ENCODE measurements at places on chromosomes 2 and 18. TPM values are rescaled to one million over a fixed set of nuclear protein-coding genes. Genes with fewer than 3 reads are reported as not detected.

The ADGRF3 gene
- not detected for total RNA-seq

The IL36G gene
- 4.4 TPM for total RNA-seq

The CDH19 gene
- 4.5 TPM for total RNA-seq

The MAP3K19 gene
- not detected for total RNA-seq

The OTOS gene
- total RNA-seq, result not detected

The RELCH gene
- total RNA-seq, result 39.7 TPM

The IHH gene
- 0.10 TPM for total RNA-seq

The ASXL2 gene
- total RNA-seq, result 9.9 TPM

The WDPCP gene
- total RNA-seq, result 29.6 TPM

The TMEM87B gene
- 22.2 TPM for total RNA-seq

The MYOM1 gene
- 70.2 TPM for total RNA-seq

The NT5DC4 gene
- not detected for total RNA-seq

The SLC16A14 gene
- 8.2 TPM for total RNA-seq

The TSPYL6 gene
- not detected for total RNA-seq

The LYG1 gene
- 0.59 TPM for total RNA-seq

The REL gene
- 28.7 TPM for total RNA-seq

The ARHGAP15 gene
- 33.8 TPM for total RNA-seq

The PIKFYVE gene
- 33.3 TPM for total RNA-seq

The CPO gene
- total RNA-seq, result 0.89 TPM

The CNGA3 gene
- total RNA-seq, result 0.10 TPM

The CIB4 gene
- total RNA-seq, result not detected

The ERICH2 gene
- 0.79 TPM for total RNA-seq

The PRKD3 gene
- 68.1 TPM for total RNA-seq
